ENCODE measurements at places on chromosomes 3 and 15.

DNA sequence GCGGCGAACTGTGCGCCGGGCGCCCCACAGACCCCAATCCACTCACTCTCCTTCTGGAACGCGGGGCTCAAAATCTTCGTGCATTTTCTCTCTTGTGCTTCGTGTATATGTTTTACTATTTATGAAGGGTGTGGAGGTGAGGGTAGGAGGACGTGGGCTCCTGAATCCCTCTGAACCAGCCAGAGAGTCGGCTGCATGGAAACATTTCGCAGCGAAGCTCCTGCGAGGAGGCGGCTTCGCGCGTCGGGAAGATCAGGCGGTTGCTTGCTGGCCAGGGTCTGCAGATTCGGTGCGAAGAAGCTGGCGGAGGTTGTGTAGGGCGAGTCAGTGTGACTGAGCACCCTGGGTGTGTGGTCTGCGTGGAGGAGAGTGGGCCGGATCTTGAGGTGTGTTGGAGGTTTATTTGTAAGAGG, 1.1 kb downstream of the CNTN4 start:
- no peak for DNase-seq

DNA sequence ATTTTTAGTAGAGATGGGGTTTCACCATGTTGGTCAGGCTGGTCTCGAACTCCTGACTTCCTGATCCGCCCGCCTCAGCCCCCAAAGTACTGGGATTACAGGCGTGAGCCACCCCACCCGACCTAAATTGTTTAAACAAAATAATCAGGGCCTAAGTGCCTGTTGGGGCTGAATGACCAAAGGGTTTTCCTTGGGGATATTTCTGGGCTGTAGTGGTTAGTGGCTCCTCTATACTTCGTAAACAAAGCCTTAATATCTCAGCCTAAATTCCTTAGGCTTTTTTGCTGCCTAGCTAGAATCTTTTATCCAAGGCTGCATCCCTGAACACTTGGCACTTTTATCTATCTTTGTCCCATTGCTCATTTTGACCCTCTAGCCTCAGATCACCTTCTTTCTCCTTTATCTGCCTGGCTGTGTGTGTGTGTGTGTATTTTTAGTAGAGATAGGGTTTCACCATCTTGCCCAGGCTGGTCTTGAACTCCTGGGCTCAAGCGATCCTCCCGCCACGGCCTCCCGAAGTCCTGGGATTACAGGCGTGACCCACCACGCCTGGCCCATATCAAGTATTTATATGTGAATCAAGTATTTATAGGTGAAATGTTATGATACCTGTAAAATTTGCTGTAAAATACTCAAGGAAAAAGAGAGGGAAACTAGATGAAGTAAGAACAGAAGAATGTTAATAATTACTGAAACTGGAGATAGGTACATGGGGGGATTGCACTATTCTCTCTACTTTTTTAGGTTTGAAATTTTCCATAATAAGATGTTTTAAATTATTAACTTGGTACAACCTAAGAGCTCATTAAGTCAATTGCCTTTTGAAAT, 1.8 kb downstream of the NUSAP1 start:
- no peak for DNase-seq

DNA sequence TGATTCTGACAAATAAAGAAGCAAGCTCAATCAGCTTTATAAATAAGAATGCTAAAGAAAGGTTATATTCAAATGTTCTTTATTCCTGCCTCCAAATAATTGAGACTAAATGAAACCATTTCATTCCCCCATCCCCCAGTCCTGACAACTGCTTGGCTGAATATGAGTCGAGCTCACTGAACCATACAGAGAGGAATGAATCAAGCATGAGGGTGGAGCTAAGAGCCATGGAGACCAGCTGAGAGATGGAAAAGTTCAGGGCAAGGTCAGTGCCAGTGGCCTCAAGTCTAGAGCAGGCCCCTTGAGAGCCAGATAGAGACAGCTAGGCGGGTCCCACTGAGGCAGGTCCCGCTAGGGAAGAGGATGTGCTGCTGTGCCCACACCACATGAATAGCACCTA, 188.7 kb upstream of the EIF1B start:
- no peak for DNase-seq

DNA sequence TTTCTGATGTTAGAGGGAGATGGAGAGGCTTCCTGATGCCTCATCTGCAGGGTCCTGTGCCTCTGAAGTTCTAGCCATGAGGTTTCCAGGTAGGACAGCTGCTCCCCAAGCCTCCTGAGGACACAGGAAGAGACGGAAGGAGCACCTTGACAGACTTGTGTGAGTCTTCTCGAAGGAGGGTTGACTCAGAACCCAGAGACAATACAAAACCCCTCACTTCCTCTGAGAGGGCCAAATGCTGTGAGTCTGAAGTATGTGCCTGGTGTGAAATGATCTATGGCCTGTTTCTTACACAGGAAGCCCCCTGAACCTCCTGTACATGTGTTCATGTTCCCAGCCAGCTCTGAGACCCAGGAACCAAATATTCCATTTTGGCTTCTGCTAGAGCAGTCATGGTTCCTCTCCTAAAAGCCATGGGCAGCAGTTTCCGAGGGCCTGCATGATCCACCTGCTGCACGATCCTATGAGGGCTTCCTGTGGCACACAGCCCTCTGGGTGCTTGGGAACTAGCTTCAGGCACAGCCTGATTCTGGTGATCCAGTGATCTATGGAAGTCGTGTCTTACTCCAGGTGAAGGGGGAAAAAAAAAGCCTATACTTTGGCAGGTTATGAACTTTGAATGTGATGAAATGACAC, 62.2 kb downstream of the AAGAB start:
- DNase-seq: no peak

- no peak for DNase-seq
Measured at GRCh38 chr3:160612386-160613075, 47.2 kb upstream of the KPNA4 start.

GRCh38 chr15:100926258-100926657, 7.1 kb downstream of the LRRK1 start:
- no peak for DNase-seq

- DNase-seq: no peak
Measured at GRCh38 chr3:79761441-79761840, 6.4 kb downstream of the ROBO1 start.

- DNase-seq: no peak
Measured at GRCh38 chr15:68808091-68808490, 12.6 kb downstream of the ANP32A start.

All from activated T-cell treated with anti-CD3 and anti-CD28 coated beads, Interleukin-2, amount 50 U/mL, for 48 hours (primary cell).